ENCODE measurements at places on chromosomes 7 and 10.

DNA sequence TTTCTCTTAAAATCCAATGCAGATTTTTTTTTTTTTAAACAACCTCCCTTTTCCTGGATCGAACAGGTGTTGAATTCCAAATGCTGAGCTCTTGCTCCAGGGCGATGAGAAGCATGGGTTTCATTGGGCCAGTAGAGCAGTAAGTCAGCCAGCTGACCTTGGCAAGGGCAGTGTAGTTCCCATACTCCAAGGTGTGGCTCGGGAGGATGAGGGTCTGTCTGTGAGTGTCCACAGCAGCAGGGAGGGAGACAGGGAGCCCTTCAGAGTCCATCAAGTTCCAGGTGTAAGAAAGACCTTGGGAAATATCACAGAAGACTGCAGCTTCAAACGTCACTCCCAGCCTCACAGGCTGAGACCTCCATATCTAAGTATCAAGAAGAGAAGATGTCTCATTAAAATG lies 50.4 kb downstream of the PKD1L1 start:
- DNase-seq = no peak

DNA sequence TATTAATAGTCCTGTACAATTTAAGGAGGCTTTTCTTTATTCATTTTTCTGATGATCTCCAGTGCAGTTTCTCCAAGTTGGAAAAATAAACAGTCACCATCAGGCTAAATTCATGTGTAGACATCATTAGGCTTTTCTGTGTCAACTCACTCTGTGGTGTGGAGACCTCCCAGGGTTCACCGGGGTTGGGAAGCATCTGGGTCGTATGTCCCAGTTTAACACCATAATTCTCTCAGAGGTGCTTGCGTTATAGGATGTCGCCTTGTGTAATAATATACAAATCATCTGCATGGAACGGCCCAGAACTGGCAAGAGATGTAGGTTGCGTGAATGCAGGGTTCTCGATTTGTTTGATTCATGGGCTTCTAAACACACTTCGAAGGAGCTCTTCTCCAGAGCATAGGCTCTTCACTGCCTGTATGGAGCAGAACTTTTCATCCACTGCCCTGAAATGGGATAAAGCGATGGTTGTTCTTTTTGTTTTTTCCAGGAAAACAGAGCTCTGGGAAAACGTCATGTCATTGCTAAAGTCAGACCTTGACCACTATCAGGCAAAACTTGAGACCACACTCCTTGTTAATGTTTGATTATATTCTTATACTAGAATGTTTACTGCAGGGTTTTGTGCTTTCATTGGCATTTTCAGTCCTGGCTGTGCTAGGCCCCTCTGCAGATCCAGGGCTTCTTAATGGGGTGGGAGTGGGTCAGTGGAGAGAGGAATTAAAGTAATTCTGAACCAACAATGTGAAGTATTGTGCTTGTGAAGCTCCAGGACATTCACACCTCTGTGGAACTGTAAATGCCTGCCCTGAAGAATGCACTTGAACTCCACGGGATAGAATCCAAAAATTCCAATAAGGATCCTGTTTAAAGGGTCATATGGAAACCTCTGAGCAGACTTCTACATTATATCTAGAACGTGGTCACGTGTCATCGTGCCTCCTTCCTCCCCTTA lies 172.8 kb downstream of the TRIL start:
- DNase-seq = no peak

GRCh38 chr7:100804681-100805431 lies 22.5 kb downstream of the EPHB4 start:
- no peak for DNase-seq

- DNase-seq = no peak
Observed at GRCh38 chr7:36777855-36778254, 53.6 kb upstream of the AOAH start.

DNA sequence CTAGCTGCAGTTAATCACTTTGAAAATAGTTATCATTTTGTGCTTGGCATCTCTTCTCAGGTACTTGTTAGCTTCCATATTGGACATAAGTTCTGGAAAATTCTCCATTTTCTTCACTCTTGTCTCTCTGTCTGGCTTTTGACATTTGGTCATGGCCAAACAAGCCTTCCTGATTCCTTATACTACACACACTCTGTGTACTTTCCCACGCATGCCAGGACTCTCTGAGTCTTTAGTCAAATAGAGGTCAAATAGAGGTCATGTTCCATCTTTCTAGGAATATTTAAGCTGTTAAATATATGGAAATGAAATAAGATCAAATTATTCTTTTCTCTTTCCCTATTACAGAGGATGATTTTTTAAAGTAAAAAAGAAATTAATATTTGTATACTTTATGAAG lies 235.5 kb upstream of the PLXDC2 start:
- DNase-seq = no peak

- DNase-seq = no peak
Observed at GRCh38 chr10:29268011-29268410, 20.9 kb upstream of the LYZL1 start.

Measured in fibroblast of the conjunctiva (primary cell).